Large intestine (tissue), 12 donors: ENCODE measurements at places on chromosomes 2 and 18.

- DNase-seq, result peak; percentile 8
These were observed 141.9 kb downstream of the SLC4A3 start for GRCh38 chr2:219769090-219769910.

- DNase-seq, result peak; percentile 29
These were observed 261.0 kb upstream of the CXCR4 start for GRCh38 chr2:136378712-136379595.

DNA sequence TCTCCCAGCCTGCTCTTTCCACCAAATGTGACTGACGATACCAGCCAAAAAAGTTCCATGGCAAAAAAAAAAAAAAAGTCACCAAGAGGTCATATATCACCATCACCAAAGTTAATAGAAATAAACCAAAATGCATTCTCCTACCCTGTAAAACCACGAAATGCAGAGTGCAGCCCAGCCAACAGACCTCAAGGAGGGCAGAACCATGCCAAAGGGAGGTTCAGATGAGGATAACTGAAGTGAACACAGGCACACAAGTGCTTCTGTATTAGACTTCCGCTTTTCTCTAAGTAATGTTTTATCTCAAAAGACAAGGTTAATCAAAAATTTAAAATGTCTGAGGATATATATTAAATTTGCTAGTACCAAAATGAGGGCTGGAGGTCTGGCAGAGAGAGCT, 5.5 kb downstream of the SERPINE2 start:
- no peak for DNase-seq

DNA sequence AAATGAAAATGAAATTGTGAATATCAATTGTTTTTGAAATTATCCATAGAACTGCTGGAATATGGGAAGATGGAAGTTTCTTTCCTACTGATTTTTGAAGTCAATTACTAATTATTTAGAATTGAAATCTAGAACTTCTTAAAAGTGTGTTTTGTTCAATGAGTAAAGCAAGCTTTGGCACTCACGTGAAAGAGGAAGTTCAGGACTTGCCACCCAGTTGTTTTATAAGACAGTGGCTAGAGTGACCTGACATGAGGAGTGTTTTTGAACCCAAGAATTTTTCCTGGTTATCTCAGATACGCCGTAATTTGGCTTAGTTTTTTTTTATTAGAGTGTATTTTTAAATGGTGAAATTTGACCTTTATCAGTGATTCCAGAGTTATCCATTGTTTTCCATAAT, 3.5 kb downstream of the MXD1 start:
- no peak for DNase-seq

DNA sequence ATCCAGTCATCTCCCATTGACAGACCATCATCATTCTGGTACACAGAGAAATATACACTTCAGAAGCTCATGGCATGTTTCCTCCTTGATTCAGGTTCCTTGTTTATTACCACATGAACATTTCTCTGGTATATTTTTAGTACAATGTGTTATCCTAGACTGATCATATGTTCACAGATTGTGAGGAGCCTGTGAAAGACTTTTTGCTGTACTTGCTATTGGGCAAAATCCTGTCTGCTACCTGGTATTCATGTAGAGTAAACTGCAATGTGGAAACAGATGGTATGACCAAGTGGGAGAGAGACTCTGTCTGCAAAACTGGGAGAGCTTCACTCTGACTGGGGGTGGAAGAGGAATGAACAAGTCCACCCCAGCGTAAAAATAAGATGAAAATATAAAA, 657.2 kb downstream of the IRS1 start:
- DNase-seq, result no peak

DNA sequence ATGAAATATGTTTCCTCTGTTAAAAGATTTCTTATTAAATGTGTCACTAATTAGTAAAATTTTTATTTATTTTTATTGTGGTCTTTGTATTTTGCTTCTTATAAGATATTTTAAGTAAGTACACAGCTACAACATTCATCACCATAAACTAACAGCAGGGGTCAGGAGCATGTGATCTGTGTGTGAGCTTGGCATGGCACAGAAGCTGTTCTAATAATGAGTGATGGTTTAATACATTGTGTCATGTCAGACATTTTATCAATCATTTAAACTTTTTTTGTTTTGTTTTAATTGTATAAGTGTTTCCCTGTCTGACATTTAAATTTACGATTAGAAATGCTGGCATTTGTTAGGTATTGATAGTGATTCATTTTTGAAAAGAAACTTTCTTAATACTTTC, 585.4 kb downstream of the DSC3 start:
- DNase-seq, result no peak

GRCh38 chr2:169705927-169706326, 11.7 kb downstream of the PHOSPHO2 start:
- no peak for DNase-seq
